HAP-1 (cell line): ENCODE measurements at places on chromosomes 2 and 18.

GRCh38 chr2:20400787-20401488 is 45.9 kb upstream of the RHOB start:
- DNase-seq, result no peak

GRCh38 chr2:10559634-10560224 is 111.6 kb upstream of the ODC1 start:
- DNase-seq, result no peak

- no peak for DNase-seq
These were observed 1545.5 kb upstream of the DDX18 start for GRCh38 chr2:116269040-116269439.

- DNase-seq, result no peak
These were observed 530 bp downstream of the GALNT1 start for GRCh38 chr18:35581898-35582641.

- DNase-seq, result no peak
These were observed 70.9 kb downstream of the FBXO36 start for GRCh38 chr2:229993236-229993635.

- no peak for DNase-seq
These were observed 51.4 kb downstream of the SLC8A1 start for GRCh38 chr2:40400336-40400953.

GRCh38 chr18:58545338-58546296 is 83.3 kb downstream of the ALPK2 start:
- no peak for DNase-seq

DNA sequence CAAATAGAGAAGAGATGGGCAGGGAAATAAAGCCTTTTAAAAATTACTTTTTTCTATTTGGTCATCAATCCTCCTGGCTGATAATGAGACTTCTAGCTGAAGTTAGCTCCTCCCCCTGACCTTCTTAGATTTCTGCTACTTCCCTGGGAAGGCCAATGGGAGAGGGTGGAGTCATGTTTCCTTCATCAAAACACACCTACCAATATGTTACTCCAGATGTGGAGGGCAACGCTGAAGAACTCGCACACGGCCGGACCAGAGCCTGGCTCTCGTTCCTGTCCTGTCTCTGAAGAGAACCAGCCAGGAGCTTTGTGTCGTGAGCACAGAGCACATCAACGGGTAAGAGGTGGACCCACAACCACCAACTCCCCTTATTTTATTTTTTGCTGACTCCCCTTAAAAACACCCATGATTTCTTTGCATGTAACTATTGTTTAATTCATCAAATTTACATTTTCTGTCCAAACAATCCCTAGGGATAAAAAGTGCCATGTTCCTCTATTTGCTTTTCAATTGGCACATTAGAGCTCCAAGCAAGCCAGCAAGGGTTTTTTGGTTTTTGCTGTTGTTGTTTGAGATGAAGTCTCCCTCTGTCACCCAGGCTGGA is 94.9 kb downstream of the ADD2 start:
- no peak for DNase-seq

DNA sequence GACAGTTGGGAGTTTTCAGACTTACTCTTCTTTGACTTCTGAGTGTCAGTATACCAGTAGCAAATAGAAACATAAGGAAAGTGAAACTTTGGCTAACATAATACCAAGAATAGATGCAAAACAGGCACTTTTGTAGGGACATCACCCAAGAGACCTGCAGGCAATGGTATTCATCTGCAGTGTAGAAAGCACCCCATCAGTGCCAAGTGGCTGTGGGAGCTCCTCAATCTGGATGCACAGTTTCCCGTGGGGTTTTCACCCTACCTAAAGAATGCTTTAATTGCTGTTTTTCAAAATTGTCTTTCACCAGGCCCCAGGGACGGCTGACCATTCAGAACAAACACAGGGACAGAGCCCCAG is 96.6 kb upstream of the GPR45 start:
- no peak for DNase-seq

- no peak for DNase-seq
These were observed 83.2 kb downstream of the CELF4 start for GRCh38 chr18:37482433-37482832.

- DNase-seq, result no peak
These were observed 44.4 kb downstream of the ST8SIA5 start for GRCh38 chr18:46712406-46712805.

GRCh38 chr18:7174344-7175095 is 56.4 kb upstream of the LRRC30 start:
- DNase-seq, result no peak

DNA sequence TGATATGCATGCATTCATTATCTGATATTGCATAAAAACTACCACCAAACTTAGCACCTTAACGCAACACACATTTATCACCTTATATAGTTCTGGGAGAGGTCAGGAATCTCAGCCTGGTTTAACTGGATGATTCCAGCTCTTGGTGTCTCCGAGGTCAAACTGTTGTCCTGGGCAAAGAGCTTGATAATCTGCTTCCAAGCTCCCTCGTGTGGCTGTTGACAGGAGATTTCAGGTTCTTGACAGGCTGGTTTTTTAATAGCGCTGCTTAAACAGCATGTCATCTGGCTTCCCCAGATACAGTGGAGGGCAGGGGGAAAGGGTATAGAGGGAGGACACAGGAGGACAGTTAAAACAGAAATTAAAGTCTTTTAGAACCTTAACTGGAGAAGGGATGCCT is 785.0 kb downstream of the CNTNAP5 start:
- no peak for DNase-seq

GRCh38 chr2:9644603-9645002 is 13.8 kb upstream of the YWHAQ start:
- DNase-seq, result no peak

DNA sequence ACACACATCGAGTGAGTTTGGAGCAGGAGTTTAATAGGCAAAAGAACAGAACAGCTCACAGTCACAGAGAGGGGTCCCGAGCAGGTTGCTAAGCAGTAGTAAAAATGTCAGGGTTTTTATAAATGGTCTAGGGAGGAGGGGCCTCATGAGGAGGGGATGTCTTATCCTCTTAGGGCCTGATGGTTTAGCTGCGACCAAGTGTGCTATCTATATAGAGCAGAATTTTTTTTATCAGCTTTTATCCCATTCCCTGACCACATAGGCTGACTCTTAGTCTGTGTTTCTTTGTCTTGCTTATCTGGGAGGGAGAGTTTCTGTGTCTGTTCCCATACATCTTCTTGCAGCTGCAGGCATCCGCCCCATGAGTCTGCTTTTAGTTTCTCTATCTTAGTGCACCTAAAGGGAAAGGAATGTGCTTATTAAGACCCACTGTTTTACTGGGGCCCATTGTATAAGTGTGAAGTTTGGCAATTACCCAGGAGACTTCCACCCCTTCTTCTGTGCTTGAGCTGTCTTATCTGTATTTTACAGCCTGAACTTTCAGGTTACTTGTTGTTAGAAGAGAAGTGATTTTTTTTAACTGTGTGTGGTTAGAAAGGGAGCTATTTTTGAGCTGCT is 30.4 kb upstream of the GMCL1 start:
- no peak for DNase-seq
